ENCODE measurements at places on chromosomes 13 and 19.

GRCh38 chr19:18274781-18275356 lies 617 bp upstream of the IQCN start:
- no peak for DNase-seq

DNA sequence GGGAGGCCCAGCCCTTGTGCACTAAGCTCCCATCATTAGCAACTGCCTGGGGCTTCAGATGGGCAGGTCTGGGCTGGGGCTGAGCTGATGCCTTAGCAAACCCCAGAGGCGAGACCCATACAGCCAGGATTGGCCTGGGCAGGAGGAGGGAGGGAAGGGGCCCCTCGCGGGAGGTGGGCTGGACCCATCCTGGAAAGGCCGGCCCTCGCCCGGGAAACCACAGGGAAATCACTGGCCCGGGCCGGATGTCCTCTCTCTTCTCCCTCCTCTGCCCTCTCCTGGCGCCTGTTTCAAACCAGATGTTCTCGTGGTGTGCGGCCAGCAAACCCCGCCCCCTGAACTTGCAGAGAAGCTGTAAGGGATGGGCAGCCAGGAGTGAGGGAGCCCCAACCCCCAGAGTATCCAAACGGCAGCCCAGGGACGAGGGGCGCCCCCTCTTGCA lies 43.1 kb downstream of the TMEM255B start:
- no peak for DNase-seq

GRCh38 chr19:18435178-18435841 lies 2.6 kb downstream of the ISYNA1 start:
- DNase-seq, result no peak

GRCh38 chr13:77514336-77514726 lies 21.2 kb upstream of the SCEL start:
- no peak for DNase-seq

DNA sequence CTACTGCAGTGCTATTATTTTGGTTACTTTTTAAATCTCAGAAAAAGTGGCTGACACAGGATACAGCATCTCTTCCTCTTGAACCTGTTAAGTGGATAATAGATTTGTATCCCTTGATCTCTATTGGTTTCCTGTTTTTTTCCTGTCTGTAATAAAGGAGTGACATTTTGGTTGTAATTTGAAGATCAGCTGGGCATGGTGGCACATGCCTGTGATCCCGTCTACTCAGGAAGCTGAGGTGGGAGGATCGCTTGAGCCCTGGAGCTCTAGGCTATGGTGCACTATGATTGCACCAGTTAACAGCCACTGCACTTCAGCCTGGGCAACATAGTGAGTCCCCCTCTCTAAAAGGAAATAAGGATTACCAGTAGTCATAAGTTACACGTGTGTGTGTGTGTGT lies 46.8 kb downstream of the METTL21C start:
- no peak for DNase-seq

DNA sequence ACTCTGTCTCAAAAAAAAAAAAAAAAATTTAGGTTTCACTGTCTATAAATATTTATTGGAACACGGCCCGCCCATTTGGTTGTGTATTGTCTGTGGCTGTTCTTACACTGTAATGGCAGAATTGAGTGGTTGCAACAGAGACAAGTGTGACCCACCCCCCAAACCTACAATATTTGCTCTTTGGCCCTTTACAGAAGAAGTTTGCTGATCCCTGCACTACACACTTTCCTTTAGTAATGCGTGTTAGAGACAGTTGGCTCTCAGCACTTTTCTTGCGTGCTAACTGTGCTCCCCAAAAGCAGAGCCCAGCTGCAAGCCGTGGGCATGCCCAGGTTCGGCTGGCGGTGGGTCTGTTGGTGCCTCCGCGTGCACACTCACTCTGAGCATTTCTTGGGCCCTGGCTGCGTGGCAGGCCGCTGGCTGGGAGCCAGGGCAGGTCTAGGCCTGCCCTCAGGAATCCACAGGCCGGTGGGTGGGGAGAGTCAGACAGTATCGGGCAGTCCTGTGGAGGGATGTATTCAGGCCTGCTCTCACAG lies 72.6 kb downstream of the SIPA1L3 start:
- DNase-seq, result no peak

- DNase-seq, result no peak
Measured at GRCh38 chr13:50989476-50989875, 79.9 kb downstream of the RNASEH2B start.

DNA sequence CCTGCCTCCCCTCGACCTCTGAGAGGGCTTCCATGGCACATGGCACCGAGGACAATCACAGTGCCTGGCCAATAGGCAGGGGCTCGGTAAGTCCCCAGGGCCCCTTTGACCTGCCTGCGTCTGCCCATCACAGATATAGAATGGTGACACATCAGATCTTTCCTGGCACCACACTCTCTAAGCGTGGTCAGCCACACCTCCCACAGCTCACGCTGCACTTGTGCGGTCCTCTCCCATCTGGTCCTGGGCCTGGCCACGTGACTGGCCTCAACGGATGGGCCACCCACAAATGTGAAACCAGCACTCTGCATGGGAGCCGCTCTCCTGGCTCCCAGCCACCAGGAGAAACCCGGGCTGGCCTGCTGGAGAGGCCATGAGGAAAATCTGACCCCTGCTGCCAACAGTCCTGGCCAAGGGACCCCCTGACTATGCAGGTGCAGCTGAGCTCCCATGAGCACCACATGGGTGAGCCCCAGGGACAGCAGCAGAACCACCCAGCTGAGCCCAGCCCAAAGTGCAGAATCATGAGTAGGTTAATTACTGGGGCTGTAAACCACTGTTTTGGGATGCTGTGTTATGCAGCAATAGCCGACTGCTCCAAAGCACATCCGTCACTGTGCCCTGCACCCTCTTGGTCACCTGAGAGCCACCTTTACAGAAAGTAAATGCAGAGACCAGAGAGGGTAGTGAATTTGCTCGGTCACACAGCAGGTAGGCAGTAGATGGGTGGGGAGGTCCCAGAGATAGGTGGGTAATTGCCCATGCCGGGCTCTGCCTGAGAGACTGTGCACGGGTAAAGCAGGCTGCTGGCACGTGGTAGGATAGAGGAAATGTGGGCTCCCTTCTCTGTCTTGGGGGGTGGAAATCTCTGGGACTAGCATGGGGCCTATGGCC lies 9.7 kb upstream of the MEF2B start:
- no peak for DNase-seq

GRCh38 chr13:76816394-76816793 lies 69.8 kb downstream of the KCTD12 start:
- DNase-seq, result no peak

- DNase-seq, result peak; percentile 31
Measured at GRCh38 chr19:294946-295686, 3.9 kb upstream of the PLPP2 start.

- DNase-seq, result no peak
Measured at GRCh38 chr19:18533058-18533457, 10.3 kb downstream of the FKBP8 start.

DNA sequence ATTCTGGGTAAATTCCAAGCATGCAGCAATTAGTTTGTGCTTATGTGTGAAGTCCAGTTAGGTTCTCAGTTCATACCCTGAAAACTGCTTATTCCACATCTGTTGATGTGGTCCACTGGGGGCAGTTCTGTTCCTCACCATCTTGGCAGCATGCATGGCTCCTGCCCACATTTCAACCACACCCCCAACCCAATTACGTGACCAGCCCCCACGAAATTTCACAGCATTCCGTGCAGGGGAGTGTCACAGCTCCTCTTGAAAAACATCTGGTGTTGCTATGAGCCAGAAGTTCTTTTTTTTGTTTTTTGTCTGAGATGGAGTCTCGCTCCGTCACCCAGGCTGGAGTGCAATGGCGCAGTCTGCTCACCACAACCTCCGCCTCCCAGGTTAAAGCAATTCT lies 9.1 kb upstream of the ERVK3-1 start:
- DNase-seq, result no peak

- no peak for DNase-seq
Measured at GRCh38 chr13:27018882-27019281, 152.7 kb downstream of the USP12 start.

DNA sequence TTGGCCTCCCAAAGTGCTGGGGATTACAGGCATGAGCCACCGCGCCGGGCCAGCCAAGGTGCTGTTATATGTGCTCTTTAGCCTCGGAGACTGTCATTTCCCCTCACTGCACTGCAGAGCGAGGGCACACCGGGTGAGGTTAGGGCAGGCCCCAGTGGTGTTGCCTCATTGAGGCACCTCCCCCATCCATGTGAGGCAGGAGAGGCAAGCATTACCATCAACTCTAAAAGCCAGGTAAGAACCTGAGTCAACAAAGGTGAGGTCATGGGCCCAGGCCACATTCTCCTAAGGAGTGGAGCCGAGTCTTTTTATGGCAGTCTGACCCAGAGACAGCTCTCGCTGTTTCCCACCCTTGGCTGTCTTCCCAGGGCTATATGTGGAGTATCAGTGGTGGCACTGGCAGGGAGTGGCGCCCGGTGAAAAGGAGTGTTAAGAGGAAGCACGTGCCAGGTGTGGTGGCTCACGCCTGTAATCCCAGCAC lies 10.9 kb downstream of the B3GNT8 start:
- DNase-seq, result no peak

- DNase-seq, result no peak
Measured at GRCh38 chr19:2628597-2628996, 73.9 kb downstream of the GNG7 start.

GRCh38 chr13:73228546-73228945 lies 169.7 kb downstream of the KLF5 start:
- no peak for DNase-seq

- DNase-seq, result no peak
Measured at GRCh38 chr19:37077501-37077933, 716 bp upstream of the ZNF420 start.

GRCh38 chr19:49417088-49417487 lies 6.2 kb downstream of the PTH2 start:
- no peak for DNase-seq

- DNase-seq, result no peak
Measured at GRCh38 chr13:49814551-49815270, 22.2 kb upstream of the KPNA3 start.

GRCh38 chr19:16118489-16119033 lies 6.9 kb downstream of the RAB8A start:
- DNase-seq, result no peak

- no peak for DNase-seq
Measured at GRCh38 chr13:40270726-40271125, 395.7 kb downstream of the FOXO1 start.

DNA sequence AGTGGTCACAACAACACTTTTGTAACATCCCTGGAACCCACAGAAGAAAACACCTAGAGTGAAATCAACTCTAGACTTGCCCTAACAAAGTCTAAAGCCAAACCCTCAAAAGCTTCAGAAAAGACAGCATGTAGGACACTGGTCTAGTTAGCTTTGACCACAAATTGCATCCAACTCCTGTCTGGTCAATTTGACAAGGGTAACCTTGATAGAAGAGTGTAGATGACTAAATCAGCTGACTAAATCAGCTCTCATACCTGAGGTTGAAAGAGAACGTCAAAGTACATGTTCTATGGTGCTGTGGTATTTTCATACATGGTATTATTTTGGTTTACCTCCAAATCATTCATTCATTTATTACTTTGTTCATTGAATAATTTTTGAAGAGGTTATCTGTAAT lies 272.8 kb downstream of the KLF5 start:
- no peak for DNase-seq

GRCh38 chr19:28632371-28633080 lies 580.4 kb downstream of the UQCRFS1 start:
- no peak for DNase-seq

DNA sequence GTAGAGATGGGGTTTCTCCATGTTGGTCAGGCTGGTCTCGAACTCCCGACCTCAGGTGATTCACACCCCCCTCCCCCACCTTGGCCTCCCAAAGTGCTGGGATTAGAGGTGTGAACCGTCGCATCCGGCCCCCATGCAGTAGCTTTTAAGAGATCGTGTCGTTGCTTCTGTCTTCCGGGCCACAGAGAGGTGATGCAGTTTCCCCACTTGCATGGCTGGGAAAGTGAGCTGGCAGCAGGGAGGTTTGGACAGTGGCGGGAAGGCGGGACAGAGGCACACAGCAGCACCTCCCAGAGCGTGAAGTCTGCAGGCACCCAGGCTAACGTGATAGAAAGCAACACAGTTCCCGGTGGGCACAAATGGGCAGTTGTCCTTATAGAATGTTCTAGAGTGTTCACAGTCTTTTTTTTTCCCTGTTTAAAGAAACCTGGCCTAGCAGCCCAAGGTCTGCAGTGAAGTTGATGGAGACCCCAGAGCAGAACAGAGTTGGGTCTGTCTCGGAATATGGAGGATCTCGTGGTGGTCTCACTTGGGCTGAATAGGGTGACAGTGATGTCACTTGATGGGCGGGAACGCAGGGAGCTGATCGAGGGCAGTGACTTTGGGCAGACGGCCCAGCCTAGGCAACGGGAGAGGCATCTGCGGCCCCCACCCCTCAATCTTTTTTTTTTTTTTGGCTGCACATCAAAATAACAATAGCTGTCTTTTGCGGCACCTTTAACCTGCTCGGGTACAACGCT lies 4.9 kb downstream of the UHRF1 start:
- no peak for DNase-seq

Data from T-helper 17 cell (primary cell).